ENCODE measurements at places on chromosomes 7 and 10. TPM values are rescaled to one million over a fixed set of nuclear protein-coding genes. Genes with fewer than 3 reads are reported as not detected.

The FZD1 gene
- polyA plus RNA-seq: 12.0 TPM

The GPR15LG gene
- not detected for polyA plus RNA-seq

The SDK1 gene
- 3.4 TPM for polyA plus RNA-seq

The SFTPD gene
- polyA plus RNA-seq: 1.5 TPM

GRCh38 chr7:109611656-109612055 lies 1042.0 kb downstream of the DNAJB9 start:
- DNase-seq: no peak

The CAMK1D gene
- polyA plus RNA-seq: 3.6 TPM

The AGMO gene
- polyA plus RNA-seq: 0.24 TPM

- DNase-seq: no peak
These were observed 3.5 kb upstream of the DAGLB start for GRCh38 chr7:6451224-6451705.

DNA sequence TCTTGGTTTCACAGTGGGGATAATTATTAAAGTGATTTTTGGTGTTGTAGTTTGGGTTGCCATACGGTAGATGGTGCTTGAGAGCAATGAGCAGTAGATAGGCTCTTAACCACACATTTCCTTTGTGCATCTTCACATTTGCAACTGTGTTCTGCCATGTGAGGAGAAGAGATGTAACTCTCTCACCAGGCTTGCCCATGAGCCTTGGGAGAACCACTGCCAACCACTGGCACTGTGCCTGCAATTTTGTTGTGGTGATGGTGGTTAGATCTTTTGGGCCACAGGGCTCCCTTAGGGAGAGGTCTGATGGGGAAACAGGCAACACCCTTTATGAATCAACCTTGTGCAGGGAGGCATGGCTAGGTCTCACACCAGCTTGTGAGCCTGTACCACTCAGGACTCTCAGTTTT lies 204.3 kb downstream of the CCDC7 start:
- DNase-seq: no peak

The SKAP2 gene
- 11.3 TPM for polyA plus RNA-seq
